ENCODE measurements at places on chromosomes 3 and 15.

DNA sequence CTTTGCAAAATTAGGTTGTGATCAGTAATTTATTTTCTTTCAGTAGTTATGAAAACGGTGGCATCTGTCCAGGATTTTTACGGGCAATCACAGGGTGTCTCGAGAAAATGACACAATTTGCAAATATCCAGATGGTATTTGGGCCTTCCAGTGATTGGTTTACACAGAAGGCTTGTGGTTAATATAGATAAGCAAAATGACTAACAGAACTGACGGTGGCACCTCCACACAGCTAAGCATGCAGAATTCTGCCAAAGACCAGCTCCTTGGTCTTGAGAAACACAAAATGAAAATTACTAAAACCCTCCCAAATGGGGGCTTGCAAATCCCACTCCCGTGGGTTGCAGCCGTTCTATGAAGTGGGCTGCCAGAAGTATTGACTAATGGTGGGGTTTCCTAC lies 5.5 kb downstream of the ARHGEF3 start:
- DNase-seq: no peak

DNA sequence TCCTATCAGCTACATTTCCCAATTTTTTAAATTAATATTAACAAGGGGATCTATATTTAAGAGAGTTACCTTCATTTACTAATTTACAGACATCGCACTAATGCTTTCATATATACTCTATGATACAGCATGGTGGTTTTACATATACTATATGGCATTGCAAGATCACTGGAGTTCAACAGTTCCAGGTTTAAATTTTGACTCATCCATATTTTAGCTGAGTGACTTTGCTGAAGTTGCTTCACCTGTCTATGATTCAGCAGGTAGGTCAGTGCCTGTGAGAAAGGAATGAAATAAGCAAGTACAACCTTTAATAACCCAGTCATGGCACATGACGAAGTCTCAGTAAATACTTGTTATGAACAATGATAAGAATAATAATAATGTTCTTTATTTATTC lies 211.1 kb downstream of the P3H2 start:
- no peak for DNase-seq

- no peak for DNase-seq
These were observed 7.5 kb downstream of the GOLIM4 start for GRCh38 chr3:168088106-168088720.

DNA sequence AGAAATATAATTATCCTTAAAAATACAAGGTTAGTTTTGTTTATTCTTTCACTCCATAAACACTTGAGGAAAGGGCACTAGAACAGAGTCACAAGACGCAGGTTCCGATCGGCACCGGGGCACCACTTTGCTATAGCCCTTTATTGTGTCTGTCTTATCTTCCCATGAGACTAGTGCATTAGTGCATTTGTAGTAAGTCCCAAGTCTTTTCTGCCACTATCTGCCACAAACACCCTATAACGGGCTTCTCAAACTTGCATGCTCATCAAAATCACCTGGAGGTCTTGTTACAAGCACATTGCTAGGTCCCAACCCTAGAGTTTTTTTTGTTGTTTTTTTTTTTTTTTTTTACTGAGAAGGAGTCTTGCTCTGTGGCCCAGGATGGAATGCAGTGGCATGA lies 213.1 kb downstream of the FOXP1 start:
- DNase-seq: no peak

DNA sequence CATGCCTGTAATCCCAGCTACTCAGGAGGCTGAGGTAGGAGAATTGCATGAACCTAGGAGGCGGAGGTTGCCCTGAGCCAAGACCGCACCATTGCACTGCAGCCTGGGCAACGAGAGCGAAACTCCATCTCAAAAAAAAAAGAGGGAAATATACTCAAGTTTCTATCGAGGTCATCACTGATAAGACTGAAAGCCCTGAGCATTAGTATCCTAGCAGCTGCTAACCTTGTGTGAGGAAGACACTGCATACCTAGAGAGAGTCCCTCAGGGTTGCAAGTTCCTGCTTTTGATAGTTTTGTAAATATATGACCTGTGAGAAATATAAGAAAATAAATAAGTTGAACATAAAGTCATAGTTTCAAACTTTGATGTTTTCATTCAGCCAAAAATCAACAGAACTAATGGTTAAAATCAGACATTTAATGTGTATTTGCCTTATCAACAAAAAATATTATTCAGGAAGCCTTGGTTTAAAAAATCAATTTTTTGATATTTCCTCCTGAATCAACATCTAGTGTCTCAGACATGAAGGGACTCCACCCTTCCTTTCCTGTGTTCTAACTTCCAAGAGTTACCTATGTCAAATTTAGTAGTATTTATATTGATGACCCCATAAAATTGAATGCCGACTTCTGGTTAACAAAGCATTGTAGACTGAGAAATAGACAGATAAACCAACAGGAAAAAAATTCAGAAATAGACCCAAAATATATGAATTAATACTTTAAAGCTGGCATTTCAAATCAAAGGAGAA lies 19.8 kb upstream of the USP3 start:
- DNase-seq: no peak

DNA sequence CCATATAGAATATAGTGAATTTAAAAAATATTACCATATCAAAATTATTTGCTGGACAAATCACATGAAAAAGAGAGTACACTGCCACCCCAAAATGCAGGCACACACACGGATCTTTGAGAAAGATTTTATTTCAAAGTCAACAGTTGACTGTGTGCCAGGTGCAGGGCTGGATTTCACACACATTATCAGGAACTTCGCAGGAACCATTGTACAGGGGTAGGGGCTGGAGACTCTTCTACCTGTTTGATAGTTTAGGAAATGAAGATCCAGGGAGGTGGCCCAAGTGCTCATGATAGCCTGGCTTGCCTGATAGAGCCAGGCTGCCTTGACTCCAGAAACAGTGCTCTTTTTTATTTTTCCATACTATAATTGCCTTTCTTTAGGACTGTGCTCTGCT lies 54.2 kb downstream of the IL1RAP start:
- peak; percentile 27 for DNase-seq

DNA sequence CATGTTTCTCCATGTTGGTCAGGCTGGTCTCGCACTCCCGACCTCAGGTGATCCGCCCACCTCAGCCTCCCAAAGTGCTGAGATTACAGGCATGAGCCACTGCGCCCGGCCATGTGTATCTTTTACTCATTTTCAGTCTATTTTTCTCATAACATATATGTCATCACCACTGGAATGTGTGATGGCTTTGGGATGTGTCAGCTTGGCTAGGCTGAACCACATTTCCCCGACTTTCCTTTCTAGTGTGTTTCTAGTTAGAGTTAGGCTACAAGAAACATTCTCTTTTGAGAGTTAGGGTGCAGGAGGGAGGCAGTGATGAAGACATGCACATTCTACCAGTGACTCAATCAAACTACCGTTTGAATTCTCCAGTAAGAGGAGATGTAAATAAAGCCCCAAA lies 444.9 kb upstream of the THBS1 start:
- no peak for DNase-seq

- DNase-seq: no peak
These were observed 17.5 kb upstream of the ALDH1A3 start for GRCh38 chr15:100862162-100862561.

- DNase-seq: no peak
These were observed 170.2 kb upstream of the TPRG1 start for GRCh38 chr3:189001559-189001958.

DNA sequence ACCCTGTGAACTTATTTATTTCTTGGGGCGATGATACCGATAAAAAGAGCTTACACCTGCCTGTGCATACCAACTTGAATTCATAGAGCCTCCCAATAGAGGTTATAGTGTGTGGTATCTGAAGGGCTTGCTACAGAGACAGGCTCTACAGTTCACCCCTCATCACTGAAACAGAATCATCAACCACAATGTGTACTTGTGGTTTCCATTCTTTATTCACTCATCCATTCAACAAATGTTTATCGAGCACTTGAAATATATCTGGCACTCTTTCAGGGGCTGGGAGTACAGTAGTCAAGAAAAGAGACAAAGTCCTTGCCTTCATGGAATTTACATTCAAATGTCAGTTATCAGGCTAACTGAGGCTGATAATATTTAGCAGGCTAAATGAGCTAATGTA lies 134.4 kb upstream of the SKOR1 start:
- no peak for DNase-seq

- no peak for DNase-seq
These were observed 50.9 kb downstream of the DPH6 start for GRCh38 chr15:35495080-35495479.

- DNase-seq: peak; percentile 33
These were observed 44.2 kb downstream of the SMAD6 start for GRCh38 chr15:66746231-66746605.

DNA sequence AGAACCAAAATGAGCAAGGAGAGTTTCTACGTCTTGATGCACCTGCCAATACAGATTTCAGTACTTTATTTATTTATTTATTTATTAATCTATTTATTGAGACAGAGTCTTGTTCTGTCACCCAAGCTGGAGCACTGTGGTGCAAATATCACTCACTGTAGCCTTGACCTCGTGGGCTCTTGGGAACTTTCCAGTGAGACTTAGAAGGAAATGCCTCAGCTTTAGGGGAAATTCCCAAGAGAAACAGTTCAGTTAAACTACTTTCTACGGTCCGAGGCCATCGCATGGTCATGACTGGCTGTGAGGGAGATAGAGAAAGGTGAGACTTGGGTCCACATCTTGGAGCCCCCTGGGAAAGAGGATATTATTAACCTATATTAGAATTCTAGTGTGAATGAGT lies 47.0 kb upstream of the HERC1 start:
- no peak for DNase-seq

GRCh38 chr3:82012775-82013174 lies 251.3 kb upstream of the GBE1 start:
- DNase-seq: no peak

DNA sequence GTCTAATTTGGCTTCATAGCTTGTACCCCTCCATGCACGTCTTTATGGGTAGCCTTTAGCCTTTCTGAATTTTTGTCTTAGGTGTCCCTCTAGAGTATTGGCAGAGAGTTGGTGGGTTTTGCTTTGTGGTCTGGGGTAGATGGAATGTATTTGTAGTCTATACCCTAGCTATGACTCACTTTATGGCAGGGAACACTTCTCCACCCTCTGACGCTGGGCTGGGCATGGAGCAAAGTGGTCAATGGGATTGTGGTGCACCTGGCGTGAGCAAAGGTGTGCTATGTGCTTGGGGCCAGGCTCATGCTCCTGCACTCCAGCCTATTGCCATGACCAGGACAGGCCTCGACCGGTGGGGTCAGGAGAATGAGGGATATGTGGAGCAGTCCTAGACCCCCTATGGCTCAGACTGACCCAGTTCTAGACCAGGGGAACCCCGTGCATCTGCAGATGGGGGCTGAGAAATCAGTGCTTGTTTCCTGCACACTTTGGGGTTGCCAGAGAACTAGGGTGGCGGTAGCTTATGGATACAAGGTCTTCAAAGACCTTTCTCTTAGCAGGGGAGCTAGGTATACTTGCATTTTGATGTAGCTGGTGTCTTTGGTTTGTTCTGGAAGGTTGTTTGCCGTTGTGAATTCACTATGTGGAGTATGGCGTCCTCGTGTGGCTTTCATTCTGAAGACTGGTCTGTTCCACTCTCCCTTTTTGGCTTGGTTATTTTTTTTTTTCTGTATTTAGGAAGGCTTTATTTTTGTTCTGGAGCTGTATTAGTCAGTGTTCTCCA lies 49.4 kb upstream of the RPL32 start:
- DNase-seq: no peak

DNA sequence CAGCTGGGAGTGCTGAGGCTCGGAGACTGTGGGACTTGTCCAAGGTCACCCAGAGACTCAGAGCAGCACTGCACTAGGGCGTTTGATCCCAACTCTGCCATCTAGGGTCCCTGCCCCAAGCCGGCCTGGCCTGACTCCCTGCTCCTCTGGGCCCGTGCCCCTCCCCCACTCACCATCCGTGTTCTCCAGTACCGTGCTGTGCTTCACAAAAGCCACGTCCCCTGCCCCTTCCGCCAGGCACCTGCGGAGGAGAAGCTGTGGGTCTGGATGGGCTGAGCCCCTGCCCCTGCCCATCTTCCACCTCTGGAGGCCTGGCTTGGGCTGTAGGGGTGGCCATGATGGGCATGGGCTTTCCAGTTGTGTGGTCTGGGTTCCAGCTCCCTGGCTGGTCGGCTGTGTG lies 8.4 kb downstream of the MELTF start:
- DNase-seq: no peak

DNA sequence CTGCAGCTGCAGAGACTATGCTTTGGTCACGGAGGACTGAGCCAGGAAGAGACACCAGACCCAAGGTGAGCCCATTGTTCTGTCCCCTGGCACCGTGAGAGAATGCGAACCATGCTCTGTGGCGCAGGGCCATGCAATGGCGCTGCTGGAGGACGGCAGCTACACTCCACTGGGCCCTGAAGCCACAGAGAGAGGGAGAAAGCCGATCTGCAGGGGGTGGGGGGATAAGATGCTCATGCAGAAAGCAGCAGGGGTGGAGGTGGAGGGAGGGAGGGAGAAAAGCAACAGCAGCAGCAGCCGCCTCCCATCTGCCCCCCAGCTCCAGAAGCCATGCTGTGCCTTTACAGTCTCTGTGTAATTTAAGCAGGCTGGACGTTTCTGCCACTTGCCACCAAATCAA lies 5.3 kb downstream of the BDH1 start:
- DNase-seq: no peak

GRCh38 chr3:32725721-32726120 lies 40.7 kb downstream of the CNOT10 start:
- DNase-seq: no peak

DNA sequence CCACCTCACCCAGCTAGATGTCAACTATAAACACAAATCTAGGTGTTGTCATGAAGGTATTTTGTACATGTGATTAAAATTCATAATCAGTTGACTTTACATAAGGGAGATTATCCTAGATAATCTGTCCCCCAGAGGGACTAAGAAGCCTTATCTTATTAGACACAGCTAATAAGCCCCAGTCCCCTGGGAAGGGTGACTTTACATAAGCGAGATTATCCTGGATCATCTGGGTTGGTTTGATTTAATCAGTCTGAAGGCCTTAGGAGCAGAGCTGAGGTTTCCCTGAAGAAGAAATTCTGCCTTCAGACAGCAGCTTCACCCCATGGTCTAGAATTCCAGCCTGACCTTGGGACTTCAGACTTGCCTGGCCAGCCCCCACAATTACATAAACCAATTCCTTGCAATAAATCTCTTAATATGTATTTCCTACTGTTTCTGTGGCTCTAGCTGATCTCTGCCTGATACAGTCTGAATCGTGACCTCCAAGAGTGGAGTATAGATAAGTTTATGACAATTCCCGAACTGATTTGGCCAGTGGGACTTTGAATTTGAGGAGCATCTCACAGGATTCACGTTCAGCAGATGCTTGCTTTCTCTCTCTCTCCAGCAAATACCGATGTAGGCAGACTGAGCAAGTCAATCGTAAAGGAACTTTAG lies 66.5 kb downstream of the MRPL46 start:
- no peak for DNase-seq

GRCh38 chr15:70505411-70505919 lies 257.9 kb downstream of the UACA start:
- no peak for DNase-seq

DNA sequence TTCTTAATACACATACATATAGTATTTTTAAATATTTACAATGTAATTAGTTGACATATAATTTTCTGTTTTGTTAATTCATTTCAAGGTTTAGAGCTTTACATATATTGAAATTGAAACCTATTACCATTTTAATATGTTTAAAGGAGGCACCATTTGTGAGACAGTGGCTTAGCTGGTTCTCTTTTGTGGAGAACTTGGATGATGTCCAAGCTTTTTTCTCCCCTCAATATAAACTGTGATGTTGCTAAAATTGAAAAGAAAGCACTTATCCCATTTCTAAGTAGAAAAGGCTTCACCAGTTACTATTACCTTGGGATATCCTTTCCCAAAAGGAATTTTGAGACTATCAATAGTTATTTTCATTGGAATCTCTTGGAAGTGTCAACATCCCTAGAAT lies 707.2 kb downstream of the NTRK3 start:
- no peak for DNase-seq

Measured in right lobe of liver (tissue), 6 donors.